EL (cell line): ENCODE measurements at places on chromosomes 5 and 9.

- DNase-seq = no peak
Observed at GRCh38 chr9:107288701-107289100, 5.6 kb downstream of the RAD23B start.

GRCh38 chr5:29547236-29547865, 1646.1 kb upstream of the CDH6 start:
- DNase-seq = no peak

- no peak for DNase-seq
Observed at GRCh38 chr5:9477537-9477936, 68.3 kb downstream of the SEMA5A start.

GRCh38 chr5:128796506-128796905, 168.8 kb upstream of the SLC27A6 start:
- no peak for DNase-seq

DNA sequence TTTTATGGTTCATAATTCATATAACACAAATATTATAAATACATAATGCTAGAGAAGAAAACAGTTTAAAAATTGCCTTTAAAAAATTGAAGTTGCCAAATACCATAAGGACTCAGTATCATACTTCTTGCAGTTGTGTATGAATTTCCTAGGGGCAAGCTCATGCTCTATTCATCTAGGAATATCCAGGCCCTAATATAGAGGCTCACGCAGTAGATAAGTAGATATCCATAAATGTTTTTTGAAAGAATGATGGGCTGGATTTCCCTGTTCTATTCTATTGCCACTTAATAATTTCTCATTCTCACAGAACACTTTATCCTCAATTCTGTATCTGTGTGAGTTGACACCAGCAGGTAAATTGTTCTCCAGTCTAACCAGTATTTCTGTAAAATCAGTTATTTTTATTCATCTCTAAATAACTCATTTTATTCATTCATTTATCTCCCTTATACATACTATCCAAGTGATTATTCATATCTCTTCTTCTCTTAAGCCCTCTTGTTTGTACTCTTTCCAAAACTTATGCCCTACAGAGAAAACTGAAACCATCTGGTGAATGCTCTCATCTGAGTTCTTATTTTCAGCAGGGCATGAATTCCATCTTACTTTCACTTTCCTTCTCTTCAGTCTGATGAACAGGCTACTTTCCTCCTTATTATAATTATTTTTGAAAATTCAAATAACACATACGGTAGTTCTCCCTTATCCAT, 97.1 kb downstream of the SLC44A1 start:
- DNase-seq = peak; percentile 27

GRCh38 chr5:115770466-115770865, 46.0 kb downstream of the CDO1 start:
- peak; percentile 13 for DNase-seq

GRCh38 chr5:178284093-178284675, 51.6 kb upstream of the PHYKPL start:
- no peak for DNase-seq

- no peak for DNase-seq
Observed at GRCh38 chr5:109016300-109016699, 268.6 kb downstream of the FER start.

- DNase-seq = no peak
Observed at GRCh38 chr5:142421621-142422397, 97.0 kb upstream of the SPRY4 start.

DNA sequence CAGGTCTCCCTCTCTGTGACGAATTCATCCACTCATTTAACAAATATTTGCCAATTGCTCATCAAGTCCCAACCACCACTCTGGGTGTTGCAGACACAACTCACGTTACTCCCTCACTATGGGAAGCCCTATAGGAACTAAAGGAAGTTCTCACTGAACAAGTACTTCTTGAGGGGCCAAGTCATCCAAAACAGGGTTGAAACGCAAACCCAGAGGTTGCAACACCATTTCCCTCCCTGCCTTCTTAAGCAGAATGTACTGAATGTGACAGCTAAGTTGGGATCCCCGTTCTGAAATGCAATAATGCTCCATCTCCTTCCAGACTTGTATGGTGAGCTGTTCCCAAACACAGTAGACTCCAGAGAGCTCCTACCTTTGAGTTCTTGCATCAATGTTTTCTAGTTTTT, 34.3 kb downstream of the EPB41L4B start:
- peak; percentile 92 for DNase-seq

- DNase-seq = no peak
Observed at GRCh38 chr9:16206518-16206917, 653.7 kb downstream of the CCDC171 start.

DNA sequence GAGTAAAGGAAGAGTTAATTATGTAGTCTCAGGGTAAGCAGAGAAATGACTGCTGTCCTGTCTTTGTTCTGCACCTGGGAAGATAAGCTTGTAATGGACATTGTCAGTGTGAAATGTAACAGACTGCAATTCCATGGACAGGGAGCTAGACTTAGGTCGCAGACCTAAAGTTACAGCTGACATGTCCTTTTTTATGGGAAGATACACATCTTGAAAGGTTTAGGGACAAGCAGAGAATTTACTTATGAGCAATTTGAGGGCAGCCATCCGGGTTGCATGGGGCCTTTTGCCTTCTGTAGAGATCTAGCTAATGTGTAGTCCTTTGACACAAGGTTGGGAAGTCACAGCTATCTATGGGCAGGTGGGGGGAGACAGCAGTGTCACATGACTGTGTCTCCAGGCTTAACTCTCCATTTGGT, 85.7 kb downstream of the SERINC5 start:
- DNase-seq = no peak

DNA sequence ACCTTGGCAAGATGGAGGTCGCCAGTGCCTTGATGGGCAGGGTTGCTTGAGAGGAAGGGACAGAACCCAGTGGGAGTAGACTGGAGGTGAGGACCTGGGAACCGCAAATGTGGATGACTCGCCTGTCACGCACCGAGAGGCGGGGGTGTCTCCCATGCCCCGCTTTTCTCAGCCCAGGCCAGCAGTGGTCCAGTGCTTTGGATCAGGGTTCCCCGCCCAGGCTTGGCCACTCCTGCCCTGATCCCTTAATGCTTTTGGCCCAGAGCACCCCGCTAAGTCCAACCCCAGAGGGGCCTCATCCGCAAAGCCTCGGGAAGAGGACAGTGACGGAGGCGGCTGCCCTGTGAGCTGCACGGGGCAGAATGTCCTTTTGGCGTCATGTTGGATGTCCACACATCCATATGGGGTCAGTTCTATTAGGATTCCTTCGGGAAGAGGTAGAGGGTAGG, 2.4 kb downstream of the MRPS2 start:
- DNase-seq = no peak

DNA sequence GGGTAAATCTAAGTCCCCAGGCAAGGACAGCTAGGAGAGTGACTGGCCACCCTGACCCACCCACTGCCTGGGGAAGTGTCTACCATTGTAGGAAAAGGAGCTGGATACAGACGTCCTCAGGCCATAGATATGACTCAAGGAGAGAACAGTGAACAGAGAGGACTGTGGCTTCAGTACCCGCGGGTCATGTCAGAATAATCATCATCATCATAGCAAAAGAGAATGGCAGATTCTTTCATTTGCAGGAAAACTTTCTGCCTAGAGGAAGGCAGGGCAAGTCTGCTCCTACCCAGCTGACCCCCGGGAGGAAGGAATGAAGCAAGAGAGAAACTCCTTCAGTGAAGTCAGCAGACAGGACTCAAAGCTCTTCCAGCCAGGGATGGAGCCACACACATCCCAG, 52.2 kb upstream of the UBTD2 start:
- DNase-seq = no peak

GRCh38 chr5:148827723-148828122, 1.3 kb downstream of the ADRB2 start:
- peak; percentile 31 for DNase-seq

- DNase-seq = no peak
Observed at GRCh38 chr9:114864471-114864870, 58.6 kb upstream of the TNFSF15 start.

GRCh38 chr5:42858031-42858643, 46.4 kb upstream of the SELENOP start:
- no peak for DNase-seq

DNA sequence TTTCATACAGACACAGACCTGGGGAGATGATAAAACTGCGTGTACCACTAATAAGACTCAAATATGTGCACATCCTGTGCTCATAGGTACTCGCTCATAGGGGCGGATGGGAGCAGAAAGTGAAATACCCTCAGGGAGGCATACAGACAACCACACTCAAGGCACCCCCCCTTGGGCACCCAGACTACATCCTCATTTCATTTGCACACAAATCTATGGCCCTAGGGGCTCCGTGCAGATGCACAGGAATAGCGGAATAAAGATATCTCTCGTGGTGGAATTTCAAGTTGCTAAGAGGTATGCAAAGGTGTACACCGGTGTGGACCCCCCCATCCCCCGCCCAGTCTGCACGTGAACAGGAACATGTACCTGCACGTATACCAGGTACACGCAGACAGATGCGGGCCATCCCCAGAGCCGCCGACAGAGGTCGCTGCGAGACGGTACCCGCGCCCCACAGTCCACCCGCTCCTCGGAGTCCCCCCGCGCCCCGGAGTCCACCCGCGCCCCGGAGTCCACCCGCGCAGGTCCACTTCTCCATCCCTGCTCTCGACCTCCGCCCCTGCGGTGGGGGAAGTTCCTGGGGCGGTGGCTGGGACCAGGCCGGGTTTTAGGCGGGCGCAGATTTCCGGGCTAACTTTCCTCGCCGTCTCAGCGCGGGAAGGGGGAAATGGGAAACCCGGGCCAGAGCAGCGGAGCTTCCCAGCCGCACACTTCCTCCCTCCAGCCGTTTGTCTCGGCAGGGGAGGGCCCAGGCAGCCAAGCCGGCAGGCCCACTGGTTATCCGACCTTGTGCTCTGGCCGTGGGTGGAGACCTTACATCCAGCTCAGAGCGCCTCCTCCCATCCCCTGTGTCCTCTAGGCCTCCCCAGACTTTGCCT, 1.0 kb upstream of the IL12B start:
- peak; percentile 70 for DNase-seq

DNA sequence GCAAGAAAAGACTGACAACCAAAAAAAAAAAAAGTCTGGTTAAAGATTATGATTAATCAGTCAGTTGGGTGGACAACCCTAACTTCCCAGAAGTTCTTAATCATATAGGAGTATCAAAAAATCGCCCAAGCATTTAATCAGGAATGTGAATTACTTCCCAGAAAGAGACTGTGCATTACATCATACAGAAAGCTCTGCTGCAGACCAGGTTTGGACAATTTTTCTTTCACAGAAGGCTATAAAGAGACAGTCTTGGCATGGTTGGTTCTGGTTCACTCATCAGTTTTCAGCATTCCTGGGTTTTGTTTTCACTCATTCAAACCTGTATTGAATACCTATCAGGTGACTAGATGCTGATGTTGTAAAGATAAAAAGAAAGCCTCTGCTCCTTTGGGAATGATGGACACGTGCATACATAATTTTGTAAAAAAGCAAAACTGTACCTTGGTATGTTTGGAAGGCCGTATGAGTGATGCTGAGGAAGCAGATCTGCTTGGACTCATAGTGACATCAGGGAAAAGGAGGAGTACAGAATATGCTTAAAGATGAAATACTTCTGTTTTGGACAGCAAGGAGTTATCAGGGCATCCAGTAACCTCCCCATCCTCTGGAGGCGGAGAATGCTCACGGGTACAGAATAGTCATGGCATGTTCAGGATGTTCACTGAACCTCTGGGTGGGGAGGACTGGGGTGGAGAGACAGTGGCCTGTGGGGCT, 178.4 kb downstream of the GNA14 start:
- DNase-seq = peak; percentile 55

DNA sequence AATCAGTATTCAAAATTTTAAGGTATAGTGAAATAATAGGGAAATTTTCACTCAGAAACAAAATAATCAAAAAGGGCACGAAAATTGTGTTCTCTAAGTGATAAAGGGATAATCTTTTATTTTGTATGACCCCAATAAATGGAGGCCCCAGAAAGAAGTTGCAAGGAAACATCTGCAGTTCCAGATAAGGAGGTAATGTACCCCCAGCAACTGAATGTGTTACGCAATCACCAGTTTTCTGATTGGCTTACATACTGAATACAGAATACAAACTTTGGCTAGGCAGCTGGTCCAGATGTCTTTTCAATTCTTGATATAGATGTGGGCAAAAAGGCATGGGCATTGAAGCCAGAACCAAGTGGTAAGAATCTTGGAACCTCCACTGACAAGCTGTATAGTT, 1.7 kb upstream of the TOPORS start:
- DNase-seq = peak; percentile 5

- no peak for DNase-seq
Observed at GRCh38 chr9:109872901-109873300, 92.9 kb downstream of the PALM2AKAP2 start.

- DNase-seq = no peak
Observed at GRCh38 chr9:35397216-35397698, 92.7 kb upstream of the RUSC2 start.

DNA sequence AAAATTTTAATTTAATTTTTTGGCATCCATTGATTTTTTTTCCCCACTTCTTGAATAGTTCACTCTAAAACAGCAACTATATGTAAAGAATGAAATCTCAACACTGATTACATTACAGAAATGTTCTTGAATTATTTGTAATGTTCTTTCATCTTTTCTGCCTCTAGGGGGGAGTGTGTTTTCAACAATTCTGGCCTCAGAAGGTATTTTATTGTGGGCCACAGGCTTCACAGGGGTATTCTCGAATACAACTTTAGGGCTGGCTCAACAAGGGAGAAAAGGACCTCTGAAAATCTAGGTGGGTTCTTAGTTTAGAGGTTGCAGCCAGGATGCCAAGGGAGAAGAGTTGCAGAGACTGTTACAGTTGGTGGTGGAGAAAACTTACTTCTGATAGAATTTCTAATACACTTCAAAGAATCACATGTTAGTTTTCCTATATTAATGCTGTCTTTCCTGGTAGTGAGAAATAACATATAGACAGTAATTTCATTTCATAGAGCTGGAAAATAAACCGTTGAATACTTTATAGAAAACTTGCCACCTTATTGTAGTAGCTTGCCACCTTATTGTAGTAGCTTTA, 3.6 kb upstream of the NPR3 start:
- peak; percentile 53 for DNase-seq

DNA sequence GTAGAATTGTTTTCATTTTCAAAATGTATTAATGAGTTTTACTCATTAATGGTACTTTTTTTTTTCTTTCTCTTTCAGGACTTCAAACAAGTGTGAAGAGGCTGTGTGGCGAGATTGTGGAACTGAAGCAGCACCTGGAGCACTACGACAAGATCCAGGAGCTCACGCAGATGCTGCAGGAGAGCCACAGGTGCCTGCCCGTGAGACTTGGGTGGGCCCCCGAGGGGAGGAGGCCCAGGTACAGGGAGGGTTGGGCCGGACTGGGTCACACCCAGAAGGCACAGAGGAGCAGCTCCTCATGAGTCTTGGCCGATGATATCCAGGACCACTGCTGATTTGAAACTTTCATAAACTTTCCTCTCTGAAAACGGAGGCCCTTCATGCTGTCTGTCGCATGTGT, 35.6 kb downstream of the CEP72 start:
- no peak for DNase-seq
